ENCODE measurements at places on chromosomes 7 and 10. TPM values are rescaled to one million over a fixed set of nuclear protein-coding genes. Genes with fewer than 3 reads are reported as not detected.

- peak; percentile 72 for DNase-seq
Observed at GRCh38 chr7:135716677-135717238, 11.2 kb downstream of the SLC13A4 start.

DNA sequence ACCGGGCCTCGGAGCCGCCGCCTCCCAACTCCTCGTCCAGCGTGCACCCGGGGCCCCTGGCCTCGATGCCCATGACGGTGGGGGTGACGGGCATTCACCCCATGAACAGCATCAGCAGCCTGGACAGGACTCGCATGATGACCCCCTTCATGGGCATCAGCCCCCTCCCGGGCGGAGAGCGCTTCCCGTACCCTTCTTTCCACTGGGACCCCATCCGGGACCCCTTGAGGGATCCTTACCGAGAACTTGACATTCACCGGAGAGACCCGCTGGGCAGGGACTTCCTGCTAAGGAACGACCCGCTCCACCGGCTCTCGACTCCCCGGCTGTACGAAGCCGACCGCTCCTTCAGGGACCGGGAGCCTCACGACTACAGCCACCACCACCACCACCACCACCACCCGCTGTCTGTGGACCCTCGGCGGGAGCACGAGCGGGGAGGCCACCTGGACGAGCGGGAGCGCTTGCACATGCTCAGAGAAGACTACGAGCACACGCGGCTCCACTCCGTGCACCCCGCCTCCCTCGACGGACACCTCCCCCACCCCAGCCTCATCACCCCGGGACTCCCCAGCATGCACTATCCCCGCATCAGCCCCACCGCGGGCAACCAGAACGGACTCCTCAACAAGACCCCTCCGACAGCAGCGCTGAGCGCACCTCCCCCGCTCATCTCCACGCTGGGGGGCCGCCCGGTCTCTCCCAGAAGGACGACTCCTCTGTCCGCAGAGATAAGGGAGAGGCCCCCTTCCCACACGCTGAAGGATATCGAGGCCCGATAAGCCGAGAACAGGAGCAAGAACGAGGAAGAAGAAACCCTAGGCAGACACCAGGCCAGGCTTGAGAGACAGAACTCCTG is 341.5 kb upstream of the GALNT17 start:
- no peak for DNase-seq

DNA sequence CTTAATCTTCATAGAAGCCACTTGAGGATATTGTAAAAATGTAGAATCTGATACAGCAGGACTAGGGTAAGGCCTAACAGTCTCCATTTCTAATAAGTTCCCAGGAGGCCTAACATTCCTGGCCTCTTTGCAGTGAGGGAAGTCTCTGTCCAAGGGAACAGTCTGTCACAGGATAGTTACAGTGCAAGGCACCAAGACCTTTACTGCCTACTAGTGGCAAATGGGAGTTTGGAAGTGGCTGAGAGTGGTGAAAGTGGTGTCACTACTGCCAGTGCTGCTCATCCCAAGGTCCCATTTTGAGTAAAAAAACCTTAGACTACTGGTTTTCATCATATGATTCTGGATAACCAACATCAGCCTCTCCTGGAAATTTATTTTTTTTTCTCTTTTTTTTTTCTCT is 619.5 kb upstream of the SEMA3D start:
- DNase-seq = no peak

The ADARB2 gene
- total RNA-seq = not detected

DNA sequence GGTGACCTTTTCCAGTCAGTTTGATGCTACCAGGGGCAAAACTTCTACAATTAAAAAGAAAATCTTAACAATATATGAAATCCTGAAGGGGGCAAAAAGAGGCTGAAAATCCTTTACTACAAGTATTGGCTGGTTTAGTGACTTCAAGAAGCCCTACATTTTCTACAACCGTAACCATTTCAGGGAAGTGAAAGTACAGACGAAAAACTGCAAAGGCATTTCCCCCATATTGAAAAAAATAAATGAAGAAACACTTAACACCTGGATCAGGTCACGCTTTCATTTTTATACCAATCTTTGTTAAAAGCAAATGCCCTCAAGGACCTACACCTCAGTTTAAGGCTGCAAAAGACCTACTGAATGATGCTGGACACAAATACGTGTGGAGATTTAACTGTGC is 38.6 kb downstream of the IL6 start:
- no peak for DNase-seq

The COX15 gene
- 29.0 TPM for total RNA-seq

DNA sequence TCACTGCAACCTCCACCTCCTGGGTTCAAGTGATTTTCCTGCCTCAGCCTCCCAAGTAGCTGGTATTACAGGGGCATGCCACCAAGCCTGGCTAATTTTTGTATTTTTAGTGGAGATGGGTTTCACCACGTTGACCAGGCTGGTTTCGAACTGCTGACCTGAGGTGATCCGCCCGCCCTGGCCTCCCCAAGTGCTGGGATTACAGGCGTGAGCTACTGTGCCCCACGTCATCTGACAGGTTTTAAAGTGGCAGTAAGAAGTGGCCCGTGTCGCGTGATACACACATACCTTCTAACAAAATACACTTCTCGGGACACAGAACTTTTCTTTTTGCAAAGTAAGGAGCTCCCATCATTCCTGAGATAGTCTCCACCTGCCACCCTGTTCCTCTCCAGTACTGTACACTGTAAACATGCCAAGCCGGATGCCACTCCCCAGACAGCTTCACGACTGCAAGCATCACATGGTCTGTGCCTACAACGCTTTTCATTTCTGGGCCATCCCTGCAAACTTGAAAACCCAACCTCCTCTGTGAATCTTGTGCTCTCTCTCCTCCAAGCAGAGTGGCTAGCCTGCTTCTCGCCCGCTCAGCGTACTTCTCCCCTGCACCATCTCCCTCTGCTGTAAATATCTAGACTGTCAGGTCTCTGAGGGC is 256.3 kb upstream of the KLF14 start:
- no peak for DNase-seq

The STMP1 gene
- total RNA-seq = 18.6 TPM

The CHRM2 gene
- total RNA-seq = 28.9 TPM

DNA sequence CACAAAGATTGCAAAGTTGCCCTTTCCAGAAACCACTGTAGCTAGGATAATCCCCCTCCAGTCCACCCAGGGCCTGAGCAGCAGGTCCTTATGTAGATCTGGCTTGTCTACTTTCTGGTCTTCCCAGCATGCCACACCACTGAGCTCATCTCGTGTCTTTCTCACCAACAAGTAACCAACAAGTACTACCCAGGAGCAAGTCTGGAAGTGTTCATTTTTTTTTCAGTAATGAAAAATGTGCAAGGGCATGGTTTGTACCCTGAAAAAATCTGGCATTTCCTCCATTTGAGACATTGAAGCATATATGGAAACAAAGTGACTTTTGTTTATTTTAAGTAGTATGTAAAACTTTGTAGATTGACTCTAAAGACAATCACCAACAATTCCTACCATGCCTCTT is 120.8 kb downstream of the INHBA start:
- no peak for DNase-seq

The ZNF248 gene
- total RNA-seq = 11.3 TPM

DNA sequence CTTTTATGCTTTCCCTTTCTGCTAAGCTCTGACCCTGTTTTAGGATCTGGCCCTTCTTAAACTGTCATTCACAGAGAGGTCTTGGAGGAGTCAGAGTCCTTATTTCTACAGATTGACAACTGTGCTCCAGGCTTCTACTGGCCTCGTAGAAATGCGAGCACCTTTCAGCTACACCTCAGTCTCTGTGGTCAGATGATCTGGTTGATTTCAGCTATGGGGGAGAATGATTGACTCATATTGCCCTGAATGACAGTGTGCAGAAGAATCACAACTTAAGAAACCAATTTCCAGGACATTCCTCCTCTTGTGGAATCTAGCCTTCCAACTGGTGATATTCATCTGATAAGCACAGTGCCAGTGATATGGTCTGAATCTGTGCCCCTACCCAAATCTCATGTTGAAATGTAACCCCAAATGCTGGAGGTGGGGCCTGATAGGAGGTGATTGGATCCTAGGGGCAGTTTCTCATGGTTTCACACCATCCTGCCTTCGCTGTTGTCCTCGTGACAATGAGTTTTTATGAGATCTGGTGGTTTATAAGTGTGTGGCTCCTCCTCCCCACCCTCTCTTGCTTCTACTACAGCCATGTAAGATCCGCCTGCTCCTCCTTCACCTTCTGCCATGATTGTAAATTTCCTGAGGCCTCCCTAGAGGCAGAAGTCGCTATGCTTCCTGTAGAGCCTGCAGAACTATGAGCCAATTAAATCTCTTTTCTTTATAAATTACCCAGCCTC is 14.0 kb upstream of the CYP3A7 start:
- no peak for DNase-seq

The GALNT17 gene
- total RNA-seq = not detected

- no peak for DNase-seq
Observed at GRCh38 chr10:62058476-62058875, 157.0 kb downstream of the ARID5B start.

The ATG9B gene
- total RNA-seq = 0.32 TPM

The FOXI2 gene
- total RNA-seq = not detected

- DNase-seq = peak; percentile 92
Observed at GRCh38 chr7:130887182-130887956, 153.4 kb upstream of the KLF14 start.

The MSMB gene
- not detected for total RNA-seq

The ADAM12 gene
- 22.5 TPM for total RNA-seq

DNA sequence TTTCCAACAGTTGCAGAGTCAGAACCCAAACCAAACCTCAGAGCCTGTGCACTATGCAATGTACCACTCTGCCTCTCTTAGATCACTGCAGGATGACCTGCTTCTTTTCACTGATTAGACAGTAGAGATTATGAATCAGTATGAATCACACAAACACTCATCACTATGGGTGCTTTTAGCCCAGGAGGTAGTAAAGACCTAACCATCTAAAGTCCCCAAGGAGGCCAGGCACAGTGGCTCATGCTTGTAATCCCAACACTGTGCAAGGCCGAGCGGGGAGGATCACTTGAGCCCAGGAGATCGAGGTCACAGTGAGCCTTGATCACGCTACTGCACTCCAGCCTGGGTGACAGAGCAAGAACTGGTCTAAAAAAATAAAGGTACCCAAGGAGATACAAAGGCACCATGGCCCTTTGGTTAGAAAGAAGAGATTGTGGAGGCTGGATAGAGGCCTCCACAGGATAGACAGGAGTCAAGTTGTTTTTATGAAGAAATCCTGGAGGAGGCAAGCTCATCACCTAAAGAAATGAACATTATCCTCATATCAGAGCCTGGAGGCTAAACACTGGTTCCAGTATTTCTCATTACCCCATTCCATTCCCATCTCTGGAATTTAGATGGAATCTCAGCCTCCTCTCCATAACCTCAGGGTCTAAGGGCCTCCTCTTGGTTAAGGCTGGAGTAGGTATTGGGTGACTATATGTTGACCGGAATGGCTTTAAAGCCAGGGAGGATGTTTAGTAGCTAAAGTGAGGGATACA is 12.9 kb downstream of the SEC31B start:
- peak; percentile 44 for DNase-seq

The GPC2 gene
- 0.43 TPM for total RNA-seq

The SPDYE16 gene
- total RNA-seq = not detected

The ANKRD22 gene
- not detected for total RNA-seq

The HTR7 gene
- 2.3 TPM for total RNA-seq

DNA sequence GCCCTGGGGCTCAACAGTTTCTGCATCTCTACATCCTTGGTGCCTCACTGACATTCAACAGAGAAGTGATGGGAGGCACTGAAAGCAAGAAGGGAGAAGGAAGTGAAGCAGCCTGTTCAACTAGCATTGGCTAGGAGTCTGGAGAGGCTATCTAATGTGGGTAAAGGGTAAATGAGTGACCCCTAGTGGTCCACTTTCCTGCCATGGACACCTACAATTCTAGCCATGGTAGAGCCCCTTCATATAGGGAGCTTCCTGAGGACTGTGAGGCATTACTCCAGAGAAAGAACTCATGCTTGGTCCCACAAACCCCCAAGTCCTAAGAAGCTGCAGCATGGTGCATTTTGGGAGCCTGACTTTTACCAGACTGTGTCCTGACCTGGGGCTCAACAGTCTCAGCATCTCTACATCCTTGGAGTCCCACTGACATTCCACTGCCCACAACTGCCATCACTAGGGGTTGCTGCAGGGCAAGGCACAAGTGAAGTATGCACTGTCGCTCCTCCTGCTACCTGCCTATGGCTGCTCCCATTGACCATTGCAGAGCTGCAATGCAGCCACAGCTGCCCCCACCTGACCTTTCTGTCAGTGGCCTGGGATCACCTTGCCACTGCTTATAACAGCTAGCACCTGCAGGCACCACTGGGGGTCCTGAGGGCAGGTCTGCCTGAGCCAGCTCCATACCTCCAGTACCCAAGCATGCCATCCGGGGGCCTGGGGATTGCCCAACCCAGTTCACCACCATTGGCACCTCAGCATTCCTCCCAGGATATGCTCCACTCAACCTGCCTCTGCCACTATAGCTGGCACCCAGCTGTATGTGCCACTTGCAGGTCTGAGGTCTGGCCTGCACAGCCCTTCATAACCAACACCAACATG is 44.1 kb upstream of the CDK6 start:
- peak; percentile 58 for DNase-seq

GRCh38 chr10:6589287-6590094 is 9.4 kb upstream of the PRKCQ start:
- no peak for DNase-seq

DNA sequence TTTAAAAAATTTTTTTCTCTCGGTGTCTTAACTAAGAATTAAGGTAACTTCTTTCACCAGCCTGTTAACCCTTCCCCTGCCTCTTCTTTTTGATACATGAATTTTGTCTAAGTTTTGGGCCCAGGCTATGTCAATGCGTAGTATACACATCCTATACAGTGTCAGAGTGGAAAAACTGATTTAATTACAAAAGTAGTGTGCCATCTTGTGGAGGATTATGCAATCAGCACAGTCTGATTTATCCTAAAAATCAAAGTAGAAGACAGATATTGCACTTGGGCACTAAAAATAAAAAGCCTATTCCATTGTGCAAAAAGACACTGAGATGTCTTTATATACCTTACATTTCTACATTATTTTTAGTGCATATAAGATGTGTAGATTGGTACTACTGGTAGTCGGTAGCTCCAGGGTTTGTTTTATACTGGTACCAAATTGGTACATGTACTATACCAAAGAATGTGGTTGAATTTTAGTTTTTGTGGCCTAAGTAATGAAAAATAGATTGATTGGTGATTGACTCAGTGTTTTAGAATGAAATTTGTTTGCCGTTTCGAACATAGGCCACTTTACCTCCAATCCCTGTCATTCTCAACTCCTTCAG is 96.6 kb downstream of the MKLN1 start:
- DNase-seq = peak; percentile 63

The OR2A42 gene
- total RNA-seq = under 0.01 TPM

GRCh38 chr7:17247357-17247756 is 51.1 kb upstream of the AHR start:
- DNase-seq = no peak

The HTR5A gene
- not detected for total RNA-seq

The EGR2 gene
- total RNA-seq = 1.7 TPM

GRCh38 chr10:26593896-26594295 is 103.6 kb upstream of the PDSS1 start:
- no peak for DNase-seq

The GSAP gene
- total RNA-seq = 13.8 TPM

The MRLN gene
- not detected for total RNA-seq

The PALD1 gene
- total RNA-seq = 0.32 TPM

The PRF1 gene
- total RNA-seq = not detected

The OR9A2 gene
- not detected for total RNA-seq

GRCh38 chr10:107618504-107618994 is 454.0 kb upstream of the SORCS1 start:
- DNase-seq = peak; percentile 1

All from fibroblast of villous mesenchyme (primary cell).